ENCODE measurements at places on chromosomes 7 and 10. TPM values are rescaled to one million over a fixed set of nuclear protein-coding genes. Genes with fewer than 3 reads are reported as not detected.

Gene ASZ1
- total RNA-seq: not detected

Gene ACTL6B
- not detected for total RNA-seq

Gene CYP3A7
- not detected for total RNA-seq

Gene IFIT1B
- total RNA-seq: not detected

Gene CDNF
- total RNA-seq: 1.8 TPM

Gene EFCAB10
- total RNA-seq: not detected

Gene PTN
- total RNA-seq: 33.3 TPM

Gene TMEM229A
- total RNA-seq: not detected

Gene LLCFC1
- not detected for total RNA-seq

Gene ZPBP
- total RNA-seq: not detected

Gene ANKRD22
- under 0.01 TPM for total RNA-seq

Gene CRTAC1
- total RNA-seq: not detected

Gene JCAD
- total RNA-seq: 47.0 TPM

Gene KIAA1549
- total RNA-seq: 3.3 TPM

Gene SPDYE5
- total RNA-seq: not detected

Gene PRPS1L1
- total RNA-seq: not detected

Gene THSD7A
- under 0.01 TPM for total RNA-seq

Gene ACHE
- total RNA-seq: under 0.01 TPM

Gene TMEM236
- total RNA-seq: under 0.01 TPM

Gene BAMBI
- 13.6 TPM for total RNA-seq

Gene HERC4
- 106 TPM for total RNA-seq

Gene HGF
- total RNA-seq: 41.3 TPM

Gene TSPAN13
- total RNA-seq: 1.8 TPM

Gene HMX3
- not detected for total RNA-seq

Gene RARRES2
- 26.1 TPM for total RNA-seq

Gene ASAH2
- total RNA-seq: 0.36 TPM

Gene AKR1C4
- not detected for total RNA-seq
